Hematopoietic multipotent progenitor cell treated with erythropoietin and hydrocortisone succinate and interleukin-3 and kit ligand, for 8 days (in vitro differentiated cells): ENCODE measurements at places on chromosomes 1 and 21.

- DNase-seq: no peak
Measured at GRCh38 chr1:60129911-60130310, 56.3 kb upstream of the C1orf87 start.

GRCh38 chr1:231317306-231318014, 20.2 kb downstream of the EXOC8 start:
- no peak for DNase-seq

GRCh38 chr1:153357076-153357852, 390 bp upstream of the S100A9 start:
- no peak for DNase-seq

- DNase-seq: no peak
Measured at GRCh38 chr1:32773764-32774463, 43.2 kb downstream of the YARS1 start.
